ENCODE measurements at places on chromosomes 16 and 17. TPM values are rescaled to one million over a fixed set of nuclear protein-coding genes. Genes with fewer than 3 reads are reported as not detected.

OTOP2 gene
- polyA plus RNA-seq = not detected

EVPL gene
- not detected for polyA plus RNA-seq

CEP95 gene
- 7.5 TPM for polyA plus RNA-seq

SMIM22 gene
- polyA plus RNA-seq = not detected

RAMP2 gene
- not detected for polyA plus RNA-seq

C16orf92 gene
- polyA plus RNA-seq = not detected

APPBP2 gene
- 16.3 TPM for polyA plus RNA-seq

HS3ST2 gene
- not detected for polyA plus RNA-seq

HSF4 gene
- polyA plus RNA-seq = not detected

WNT3 gene
- polyA plus RNA-seq = 0.17 TPM

KRTAP2-1 gene
- polyA plus RNA-seq = not detected

METRN gene
- polyA plus RNA-seq = 61.7 TPM

CSH2 gene
- not detected for polyA plus RNA-seq
